Fibroblast of lung (primary cell): ENCODE measurements at places on chromosomes 7 and 10.

DNA sequence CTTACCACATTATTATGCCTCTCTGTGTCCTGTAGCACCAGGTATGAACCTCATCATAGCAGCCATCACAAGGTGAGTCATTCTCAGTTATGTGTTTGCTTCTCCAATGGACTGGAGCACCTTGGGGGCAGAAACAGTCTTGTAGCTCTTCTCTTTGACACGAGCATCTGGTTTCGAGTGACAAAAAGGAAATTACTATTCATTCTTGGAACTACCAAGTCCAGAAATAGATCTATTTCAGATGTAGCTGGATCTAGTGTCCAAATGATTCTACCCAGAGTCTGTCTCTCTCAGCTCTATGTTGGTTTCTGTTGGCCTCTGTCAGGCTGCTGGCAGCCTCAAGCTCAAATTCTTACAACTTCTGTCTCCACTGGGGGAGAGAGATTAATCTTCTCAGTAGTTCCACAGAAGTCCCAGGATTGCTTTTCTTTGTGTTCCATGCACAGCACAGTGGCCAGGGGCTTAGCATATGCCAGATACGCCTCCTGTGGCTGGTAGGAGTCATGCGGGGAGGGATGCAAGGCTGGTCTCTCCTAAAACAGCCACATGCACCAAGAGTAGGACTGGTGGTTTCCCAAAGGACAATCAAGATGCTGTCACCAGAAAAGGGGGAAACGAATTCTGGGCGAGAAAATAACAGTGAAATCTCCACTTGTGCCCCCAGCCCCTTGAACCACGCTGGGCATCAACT, 37.2 kb upstream of the PAPSS2 start:
- no peak for DNase-seq

- DNase-seq = no peak
Observed at GRCh38 chr10:2263561-2263960, 526.2 kb upstream of the ADARB2 start.

DNA sequence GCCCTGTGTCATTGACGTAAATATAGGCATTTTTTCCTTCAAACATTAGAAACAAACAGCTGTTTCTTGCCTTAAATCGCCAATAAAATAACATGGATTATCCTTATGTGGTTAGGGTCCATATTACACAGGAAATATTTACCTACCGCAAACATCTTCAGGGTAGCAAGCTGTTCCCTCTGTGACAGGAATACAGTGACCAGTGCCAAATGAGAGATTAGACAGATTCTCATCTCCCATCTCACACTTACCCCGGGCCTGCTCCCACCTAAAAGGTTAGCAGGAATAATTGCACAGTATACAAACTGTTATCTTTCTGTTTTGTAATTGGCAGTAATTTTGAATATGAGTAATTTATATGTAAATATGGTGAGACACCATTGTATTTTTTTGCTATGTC, 16.5 kb downstream of the MKI67 start:
- DNase-seq = no peak

DNA sequence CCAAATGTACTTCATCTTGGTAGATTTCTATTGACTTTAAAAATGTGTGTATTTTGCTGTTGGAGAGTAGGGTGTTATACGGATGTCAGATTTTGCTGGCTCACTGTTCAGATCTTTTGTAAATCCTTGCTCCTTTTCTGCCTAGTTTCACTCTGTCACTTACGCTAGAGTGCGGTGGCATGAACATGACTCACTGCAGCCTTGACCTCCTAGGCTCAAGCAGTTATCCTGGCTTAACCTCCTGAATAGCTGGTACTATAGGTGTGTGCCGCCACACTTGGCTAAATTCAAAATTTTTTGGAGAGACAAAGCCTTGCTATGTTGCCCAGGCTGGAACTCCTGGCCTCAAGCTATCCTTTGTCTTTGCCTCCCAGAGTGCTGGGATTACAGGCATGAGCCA, 29.4 kb downstream of the BMS1 start:
- no peak for DNase-seq

DNA sequence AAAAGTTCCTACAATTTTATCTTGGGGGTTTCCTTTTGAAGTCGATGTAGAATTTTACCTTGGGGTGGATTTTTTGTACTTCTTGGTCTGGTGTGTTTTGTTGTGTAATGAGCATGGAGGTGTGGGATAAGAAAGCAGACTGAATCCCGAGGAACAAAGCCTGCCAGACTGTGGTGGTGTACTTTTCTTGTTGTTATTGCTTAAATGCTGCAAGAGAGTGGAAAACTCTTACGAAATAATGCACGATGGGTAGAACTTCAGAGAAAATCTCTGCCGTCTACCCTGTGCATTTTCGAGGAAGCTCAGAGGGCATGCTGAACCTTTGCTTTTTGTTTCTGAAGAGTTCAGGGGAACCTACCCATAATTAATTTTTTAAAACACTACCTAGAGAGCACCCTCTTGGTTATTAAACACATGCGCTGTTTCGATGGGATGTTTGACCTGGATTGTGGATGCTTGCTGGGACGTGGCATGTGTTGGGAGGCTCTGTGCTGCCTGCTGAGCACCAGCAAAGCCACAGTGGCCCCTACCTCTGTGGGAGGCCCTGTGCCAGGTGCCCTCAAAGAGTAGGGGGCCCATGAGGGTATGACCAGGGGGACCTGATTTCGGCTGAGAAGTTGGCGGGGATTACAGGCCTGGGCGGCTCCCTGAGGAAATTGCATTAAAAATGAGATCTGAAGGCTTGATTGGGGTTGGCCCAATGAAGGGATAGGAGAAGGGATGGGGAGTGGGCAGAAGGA, 94.1 kb downstream of the TCF7L2 start:
- DNase-seq = no peak

- DNase-seq = peak; percentile 63
Observed at GRCh38 chr7:40827222-40828085, 692.6 kb downstream of the SUGCT start.

- DNase-seq = no peak
Observed at GRCh38 chr7:157281221-157281998, 55.4 kb upstream of the DNAJB6 start.

- no peak for DNase-seq
Observed at GRCh38 chr7:113202284-113202683, 83.9 kb upstream of the SMIM30 start.

DNA sequence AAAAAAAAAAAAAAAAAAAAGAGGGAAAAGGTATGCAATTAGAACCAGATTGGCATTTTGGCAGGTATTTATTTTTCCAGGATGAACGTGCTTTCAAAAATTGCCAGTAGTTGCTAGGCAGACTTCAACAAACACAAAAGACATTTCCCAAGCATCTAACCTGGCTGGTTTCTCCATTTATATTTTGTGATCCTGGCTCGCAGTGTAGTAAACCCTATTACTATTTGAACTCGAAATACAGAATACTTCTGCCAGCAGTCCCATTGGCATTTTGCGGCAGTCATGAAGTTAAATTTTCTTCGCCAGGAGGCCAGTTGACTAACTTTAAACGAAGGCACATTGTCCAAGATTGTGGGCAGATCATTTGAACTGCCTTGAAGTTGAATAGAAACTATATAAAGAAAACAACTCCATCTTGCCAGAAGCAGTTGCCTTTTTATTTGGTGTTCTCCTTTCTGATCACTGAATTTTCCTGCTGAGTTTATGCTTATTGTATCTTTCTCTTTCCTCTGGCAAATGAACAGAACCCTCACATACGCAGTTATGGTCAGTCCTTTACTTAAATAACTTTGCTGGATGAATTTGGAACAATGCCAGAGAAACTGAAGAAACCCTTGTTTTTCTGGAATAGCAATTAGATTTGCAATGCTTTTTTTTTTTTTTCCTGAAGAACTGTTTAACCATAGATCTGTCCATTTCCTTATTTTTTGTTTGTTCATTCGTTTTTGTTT, 132.9 kb downstream of the BICC1 start:
- DNase-seq = peak; percentile 63

DNA sequence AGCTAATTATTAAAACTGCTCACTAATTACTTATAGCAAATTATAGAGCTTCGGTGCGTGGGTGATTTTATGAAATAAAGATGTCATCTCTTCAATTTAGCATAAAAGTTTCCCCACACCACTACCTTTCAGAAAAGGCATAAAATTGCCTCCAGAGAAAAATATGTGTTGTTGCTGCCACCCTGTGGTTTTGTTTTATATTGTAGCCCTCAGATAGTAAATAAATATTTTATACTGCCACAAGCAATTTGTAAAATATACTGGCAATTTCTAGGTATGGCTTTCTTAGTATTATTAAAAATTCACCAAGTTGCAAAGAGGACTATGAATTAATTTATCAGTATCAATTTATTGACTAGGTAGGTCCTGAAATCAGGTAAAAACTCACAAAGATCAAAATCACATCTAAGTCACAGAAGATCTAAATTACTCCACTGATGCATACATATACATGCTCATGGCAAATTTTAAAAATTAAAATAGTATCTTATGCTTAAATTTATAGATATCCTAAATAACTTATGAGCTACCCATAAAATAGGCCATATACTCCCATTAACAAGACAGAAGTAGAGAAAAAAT, 26.5 kb downstream of the ASNS start:
- peak; percentile 5 for DNase-seq

DNA sequence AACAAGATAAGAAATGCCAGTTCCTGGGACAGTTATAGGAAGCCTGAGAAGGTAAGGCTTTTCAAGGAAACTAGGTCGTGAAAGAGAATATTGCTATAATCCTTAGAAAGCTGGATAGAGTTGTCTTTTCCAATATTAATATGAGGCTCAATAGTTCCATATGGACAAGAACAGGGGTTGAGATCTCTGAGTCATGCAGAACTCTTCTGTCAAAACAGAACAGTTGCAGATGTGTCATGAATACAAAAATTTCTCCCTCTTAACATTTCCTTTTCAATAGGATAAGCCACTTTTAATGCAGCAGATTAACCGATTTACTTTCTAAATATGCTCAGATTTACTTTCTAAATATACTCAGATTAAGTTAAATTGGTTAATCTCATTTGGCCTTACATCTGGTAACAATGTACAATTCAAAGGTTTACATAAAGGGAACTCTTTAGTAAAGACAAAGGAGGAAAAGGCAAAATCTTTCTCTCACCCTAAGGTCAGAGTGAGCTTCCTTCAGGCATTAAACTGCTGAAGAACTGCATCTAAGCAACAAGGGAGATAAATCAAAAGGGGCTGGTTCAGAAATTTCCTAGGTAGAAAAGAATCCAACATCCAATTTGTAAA, 104.7 kb upstream of the PCDH15 start:
- DNase-seq = peak; percentile 34

DNA sequence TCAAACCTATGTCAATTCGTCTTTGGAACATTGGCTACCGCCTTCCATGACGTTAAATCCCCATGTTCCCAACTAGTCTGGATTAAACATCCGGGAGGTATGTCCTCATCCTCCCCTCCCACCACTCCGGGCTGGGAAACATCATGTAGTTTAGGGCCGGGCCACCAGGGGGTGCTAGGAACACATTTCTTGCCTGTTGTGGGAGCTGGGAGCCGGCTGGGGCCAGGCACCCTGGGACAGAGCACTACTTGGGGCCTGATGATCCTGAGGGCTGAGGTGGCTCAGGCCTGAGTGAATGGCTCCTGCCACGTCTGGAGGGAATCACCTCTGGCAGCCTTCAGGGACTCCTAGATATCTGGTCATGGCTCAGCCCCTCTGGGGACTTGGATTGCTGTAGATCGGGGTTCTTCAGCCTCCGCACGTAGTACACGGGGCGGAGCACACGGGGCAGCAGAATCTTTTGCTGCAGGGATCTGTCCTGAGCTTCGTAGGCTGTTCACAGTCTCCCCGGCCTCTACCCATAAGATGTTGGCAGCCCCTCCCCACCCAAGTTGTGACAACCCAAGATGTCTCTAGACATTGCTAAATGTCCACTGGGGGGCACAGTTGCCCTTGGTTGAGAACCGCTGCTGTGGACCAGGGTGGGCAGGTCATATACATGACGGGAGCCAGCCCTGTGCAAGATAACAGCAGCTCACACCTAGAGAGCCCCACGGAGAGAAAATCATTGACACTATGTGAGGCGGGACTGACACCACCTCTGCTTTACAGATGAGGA, 141.2 kb upstream of the ZNF716 start:
- DNase-seq = no peak

- DNase-seq = no peak
Observed at GRCh38 chr10:94626476-94626875, 57.1 kb upstream of the CYP2C18 start.

GRCh38 chr7:34107276-34107675, 201.9 kb downstream of the BMPER start:
- peak; percentile 66 for DNase-seq

DNA sequence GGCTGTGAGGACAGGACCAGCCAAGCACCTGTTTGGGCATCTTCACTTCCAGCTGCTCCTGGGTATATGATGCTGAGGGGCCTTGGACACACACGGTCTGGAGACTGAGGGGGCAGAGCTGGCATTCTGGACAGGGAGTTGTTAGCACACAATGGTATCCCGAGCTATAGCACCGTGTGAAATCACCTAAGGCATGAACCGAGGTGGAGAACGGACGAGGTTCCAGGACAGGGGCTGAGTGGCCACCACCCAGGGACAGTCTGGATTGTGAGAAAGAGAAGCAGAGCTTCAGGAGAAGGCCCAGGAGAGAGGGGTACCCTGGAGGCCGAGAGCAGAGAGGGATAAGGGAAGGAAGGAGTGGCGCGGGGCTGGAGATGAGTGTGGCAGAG, 571.8 kb downstream of the TCERG1L start:
- no peak for DNase-seq

DNA sequence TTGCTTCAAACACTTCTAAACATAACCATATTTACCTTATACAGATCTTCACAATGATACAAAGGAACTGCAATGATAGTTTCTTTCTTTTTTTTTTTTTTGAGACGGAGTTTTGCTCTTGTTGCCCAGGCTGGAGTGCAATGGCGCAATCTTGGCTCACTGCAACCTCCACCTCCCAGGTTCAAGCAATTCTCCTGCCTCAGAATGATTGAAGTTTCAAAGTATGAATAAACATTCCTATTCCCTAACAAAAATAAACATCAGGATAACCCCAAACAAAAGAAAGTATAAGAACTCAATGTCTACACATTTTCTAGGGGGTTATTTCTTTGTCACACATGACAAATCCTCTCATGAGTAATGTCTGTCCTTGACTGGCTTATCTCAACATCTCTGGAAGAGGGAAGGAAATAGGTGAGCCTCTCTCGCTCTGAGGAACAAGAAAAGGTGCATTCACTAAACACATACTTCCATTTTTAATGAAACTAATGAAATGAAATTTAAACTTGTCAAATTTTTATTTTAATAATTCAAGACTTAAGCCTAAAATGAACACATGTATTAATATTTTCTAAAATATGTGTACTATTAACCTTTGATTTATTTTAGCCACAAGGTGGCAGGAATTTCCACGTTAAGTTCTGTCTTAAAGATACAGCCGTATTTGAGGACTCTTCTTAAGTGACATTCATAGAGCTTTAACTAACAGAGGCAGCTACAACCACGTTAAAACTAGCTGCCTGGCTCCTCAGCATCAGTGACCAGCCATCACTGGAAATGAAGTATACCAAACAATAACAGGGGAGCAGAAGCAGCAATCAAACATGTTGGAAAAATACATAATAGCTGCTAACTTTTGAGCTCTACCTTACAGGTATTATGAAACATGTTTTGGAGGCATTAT, 58.3 kb downstream of the MALSU1 start:
- peak; percentile 72 for DNase-seq
